ENCODE measurements at places on chromosomes 3 and 15. TPM values are rescaled to one million over a fixed set of nuclear protein-coding genes. Genes with fewer than 3 reads are reported as not detected.

DNA sequence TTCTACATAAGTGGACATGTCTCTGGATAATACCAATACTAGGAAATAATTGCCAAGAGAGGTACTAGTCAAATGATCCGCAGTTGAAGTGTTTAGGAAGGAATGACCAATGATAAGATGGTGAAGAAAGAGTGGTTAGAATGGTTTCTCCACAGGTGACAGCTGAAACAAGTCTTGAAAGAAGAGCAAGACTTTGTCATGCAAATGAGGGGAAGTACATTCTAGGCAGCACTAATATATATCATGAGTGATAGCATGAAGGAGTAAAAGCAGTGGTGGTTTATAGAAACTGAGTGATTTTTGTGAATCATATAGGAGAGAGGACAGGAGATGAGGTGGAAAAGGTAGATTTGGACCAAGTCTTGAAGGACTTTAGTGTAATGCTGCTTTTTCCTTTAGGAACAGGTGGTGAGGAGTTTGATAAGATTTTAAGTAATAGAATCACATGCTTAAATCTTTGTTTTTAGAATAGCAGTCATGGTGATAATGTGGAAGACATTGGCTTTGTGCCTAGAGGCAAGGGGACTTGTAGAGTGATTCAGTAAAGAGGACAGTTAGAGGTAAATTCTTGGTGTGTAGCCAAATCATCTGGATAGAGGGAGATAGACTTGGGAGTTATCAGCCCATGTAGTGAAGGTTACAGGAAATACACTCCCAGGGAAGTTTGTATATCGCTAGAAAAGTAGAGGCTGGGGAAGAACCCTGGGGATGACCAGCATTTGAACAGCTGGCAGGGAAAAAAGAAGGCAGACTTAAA is 31.9 kb downstream of the SLMAP start:
- H3K4me3 ChIP-seq, result no peak overlapping the region
- DNase-seq, result no peak
- H3K36me3 ChIP-seq, result no peaks in the 10 kb centered on the region
- no peak overlapping the region for H3K27ac ChIP-seq

DNA sequence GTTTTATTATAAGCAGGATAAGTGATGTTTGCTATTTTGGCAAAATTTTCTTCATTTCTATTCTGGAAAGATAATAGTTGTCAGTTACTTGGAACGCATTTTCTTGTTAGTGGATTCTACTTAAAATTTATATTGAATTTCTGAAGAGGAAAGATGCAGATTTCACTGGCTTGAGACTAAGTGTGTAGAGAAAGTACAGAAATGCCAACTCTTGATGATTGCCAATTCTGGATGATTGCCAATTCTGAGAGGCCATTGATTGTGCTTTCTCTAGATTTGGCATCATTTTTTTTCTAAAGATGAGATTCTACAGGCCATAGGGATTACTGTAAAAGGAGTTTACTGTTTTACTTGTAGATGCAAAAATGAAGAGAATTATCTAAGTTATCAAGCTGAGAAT is 58.9 kb upstream of the CNTN3 start:
- H3K4me3 ChIP-seq, result no peak overlapping the region
- H3K4me1 ChIP-seq, result no peaks in the 10 kb centered on the region
- H3K27ac ChIP-seq, result no peak overlapping the region

DNA sequence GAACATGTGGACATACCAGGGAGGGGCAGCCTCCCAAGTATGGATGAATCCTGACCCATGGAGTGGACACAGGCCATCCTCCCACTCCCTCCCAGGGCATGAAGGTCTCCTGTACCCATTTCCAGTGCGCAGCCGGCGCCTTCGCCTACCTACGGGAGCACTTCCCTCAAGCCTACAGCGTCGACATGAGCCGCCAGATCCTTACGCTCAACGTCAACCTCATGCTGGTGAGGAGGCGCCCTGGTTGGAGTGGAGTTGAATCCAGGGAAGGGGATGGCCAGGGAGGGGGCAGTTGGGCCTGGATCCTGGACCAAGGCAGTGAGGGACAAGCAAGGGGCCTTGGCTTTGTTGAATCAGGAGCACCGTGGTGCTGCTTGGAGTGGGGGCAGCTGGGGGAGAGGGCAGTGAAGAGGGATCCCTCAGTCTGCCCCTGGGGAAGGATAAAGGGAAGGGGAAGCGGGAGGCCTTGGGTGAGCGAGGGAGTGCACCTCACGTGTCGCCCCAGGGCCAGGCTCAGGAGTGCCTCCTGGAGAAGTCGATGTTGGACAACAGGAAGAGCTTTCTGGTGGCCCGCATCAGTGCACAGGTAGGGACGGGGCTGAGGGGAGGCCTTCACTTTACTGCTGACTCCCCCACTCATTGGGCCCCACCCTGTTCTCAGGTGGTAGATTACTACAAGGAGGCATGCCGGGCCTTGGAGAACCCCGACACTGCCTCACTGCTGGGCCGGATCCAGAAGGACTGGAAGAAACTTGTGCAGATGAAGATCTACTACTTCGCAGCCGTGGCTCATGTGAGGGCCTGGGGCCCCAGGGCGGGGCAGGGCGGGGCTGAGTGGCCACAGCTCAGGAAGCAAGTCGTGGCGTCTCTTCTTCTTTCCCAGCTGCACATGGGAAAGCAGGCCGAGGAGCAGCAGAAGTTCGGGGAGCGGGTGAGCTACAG is 25.3 kb downstream of the PTPN23 start:
- no peaks in the 10 kb centered on the region for H3K27me3 ChIP-seq
- no peak overlapping the region for H3K4me3 ChIP-seq
- DNase-seq, result no peak
- no peaks in the 10 kb centered on the region for H3K4me1 ChIP-seq

DNA sequence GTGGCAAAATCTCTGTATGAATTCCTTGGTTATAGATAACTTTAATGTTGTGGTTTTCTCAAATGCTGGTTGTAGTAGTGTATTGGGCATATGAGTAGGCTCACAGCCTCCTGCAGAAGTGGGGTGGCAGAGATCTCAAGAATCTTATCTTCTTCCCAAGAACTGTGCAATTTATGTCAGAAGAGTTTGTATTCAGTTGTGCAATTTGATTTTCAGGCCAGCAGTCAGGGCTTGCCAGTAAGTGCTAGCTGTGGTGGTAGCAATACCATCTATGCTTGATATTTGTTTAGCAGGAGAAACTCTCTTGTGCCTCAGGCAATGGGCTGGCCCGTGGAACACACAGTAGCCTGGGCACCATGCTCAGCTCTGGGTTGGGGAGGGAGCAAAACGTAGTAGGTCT is 58.4 kb upstream of the GOLIM4 start:
- no peaks in the 10 kb centered on the region for H3K4me1 ChIP-seq
- H3K36me3 ChIP-seq, result no peaks in the 10 kb centered on the region
- no peak for DNase-seq
- no peak overlapping the region for H3K4me3 ChIP-seq
- no peaks in the 10 kb centered on the region for H3K27me3 ChIP-seq

DNA sequence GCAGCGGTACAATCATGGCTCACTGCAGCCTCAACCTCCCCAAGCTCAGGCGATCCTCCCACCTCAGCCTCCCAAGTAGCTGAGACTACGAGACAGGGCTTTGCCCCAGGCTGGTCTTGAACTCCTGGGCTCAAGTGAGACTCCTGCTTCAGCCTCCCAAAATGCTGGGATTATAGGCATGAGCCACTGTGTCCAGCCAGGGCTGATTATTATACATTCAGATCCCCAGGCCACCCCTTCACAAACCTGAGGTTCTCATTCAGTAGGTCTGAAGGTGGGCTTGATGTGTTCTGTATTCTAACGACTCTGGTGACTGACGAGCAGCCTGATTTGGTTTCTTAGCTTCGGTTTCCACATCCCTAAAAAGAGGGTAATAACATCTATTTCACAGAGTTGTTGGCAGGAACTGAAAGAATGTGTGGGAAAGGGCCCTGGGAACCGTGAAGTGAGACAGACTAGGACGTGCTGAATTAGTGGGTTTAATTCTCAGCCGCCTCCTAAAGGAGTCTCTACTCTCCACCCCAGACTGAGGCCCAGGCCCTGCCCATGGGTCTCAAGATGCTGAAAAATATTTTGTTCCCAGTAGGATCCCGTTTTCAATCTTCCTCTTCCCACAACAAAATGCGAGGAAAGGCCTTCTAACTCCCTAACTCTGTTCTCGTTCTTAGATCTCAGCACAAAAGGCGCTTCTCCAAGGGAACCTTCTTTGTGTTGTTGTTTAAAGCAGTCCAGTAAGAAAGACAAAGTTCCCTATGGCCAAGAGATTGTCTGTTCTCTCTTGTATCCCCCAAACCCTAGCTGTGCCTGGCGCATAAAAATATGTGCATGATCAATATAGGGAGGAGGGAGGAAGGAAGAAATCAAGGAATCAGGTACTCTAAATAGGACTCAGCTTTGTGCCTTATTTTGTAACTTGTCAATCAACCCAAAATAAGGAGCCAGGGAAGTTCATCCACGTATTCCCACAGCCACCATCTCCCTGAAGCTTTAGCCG is 210.0 kb upstream of the TOPAZ1 start:
- no peaks in the 10 kb centered on the region for H3K36me3 ChIP-seq
- DNase-seq, result no peak
- no peaks in the 10 kb centered on the region for H3K27me3 ChIP-seq
- H3K4me3 ChIP-seq, result no peak overlapping the region
- no peak overlapping the region for H3K27ac ChIP-seq

- no peak overlapping the region for H3K4me3 ChIP-seq
- H3K27me3 ChIP-seq, result no peaks in the 10 kb centered on the region
- H3K36me3 ChIP-seq, result no peaks in the 10 kb centered on the region
- no peak overlapping the region for H3K27ac ChIP-seq
- no peaks in the 10 kb centered on the region for H3K4me1 ChIP-seq
Measured at GRCh38 chr3:72496051-72496670, 352.1 kb downstream of the SHQ1 start.

- no peak overlapping the region for H3K4me3 ChIP-seq
- no peaks in the 10 kb centered on the region for H3K36me3 ChIP-seq
- H3K27ac ChIP-seq, result no peak overlapping the region
- no peak for DNase-seq
- no peaks in the 10 kb centered on the region for H3K4me1 ChIP-seq
Measured at GRCh38 chr3:122331886-122332285, 6.8 kb downstream of the CSTA start.

- H3K4me3 ChIP-seq, result no peak overlapping the region
- H3K27me3 ChIP-seq, result no peaks in the 10 kb centered on the region
- no peak for DNase-seq
- no peaks in the 10 kb centered on the region for H3K4me1 ChIP-seq
- no peak overlapping the region for H3K27ac ChIP-seq
Measured at GRCh38 chr3:127004641-127005397, 21.9 kb downstream of the PLXNA1 start.

DNA sequence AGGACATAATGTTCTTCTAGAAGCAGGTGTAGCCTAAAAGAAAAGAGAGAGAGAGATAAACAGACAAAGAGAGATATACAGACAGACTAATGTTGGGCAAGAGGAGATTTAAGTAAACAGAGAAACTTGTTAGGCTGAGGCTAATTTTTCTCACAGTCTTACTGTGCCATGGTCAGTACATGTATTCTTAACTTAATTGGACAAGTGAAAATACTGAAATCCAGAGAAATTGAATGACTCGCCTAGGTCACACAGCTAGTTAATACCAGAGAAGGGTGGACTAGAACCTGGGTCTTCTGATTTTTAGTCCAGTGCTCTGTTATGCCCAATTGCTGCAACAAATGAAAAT is 6.7 kb upstream of the ZNF609 start:
- no peaks in the 10 kb centered on the region for H3K27me3 ChIP-seq
- peaks cover 3% of the 10 kb centered on the region for H3K36me3 ChIP-seq
- H3K4me1 ChIP-seq, result no peaks in the 10 kb centered on the region
- DNase-seq, result no peak
- no peak overlapping the region for H3K4me3 ChIP-seq

DNA sequence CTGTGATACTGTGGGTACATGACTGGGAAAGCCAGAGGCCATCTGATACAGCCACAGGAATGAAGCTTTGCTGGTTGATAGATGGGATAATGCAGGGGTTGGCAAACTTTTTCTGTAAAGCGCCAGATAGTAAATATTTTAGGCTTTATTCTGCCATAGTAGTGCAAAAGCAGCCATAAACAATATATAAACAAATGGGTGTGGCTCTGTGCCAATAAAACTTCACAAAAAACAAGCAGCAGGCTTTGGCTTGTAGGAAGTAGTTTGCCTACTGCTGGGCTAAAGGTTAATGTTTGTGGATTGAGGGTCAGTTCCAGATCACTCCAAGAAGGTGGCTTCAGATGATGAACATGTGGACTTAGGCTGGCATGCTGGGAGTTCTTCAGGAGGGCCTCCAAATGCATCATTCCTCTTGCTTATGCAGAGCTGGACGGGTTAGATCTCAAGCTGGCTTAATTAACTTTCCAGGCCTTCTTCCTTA is 305.7 kb downstream of the RPLP1 start:
- H3K4me3 ChIP-seq, result no peak overlapping the region
- no peaks in the 10 kb centered on the region for H3K27me3 ChIP-seq
- H3K36me3 ChIP-seq, result no peaks in the 10 kb centered on the region
- H3K4me1 ChIP-seq, result peaks cover 2% of the 10 kb centered on the region
- no peak for DNase-seq
- H3K27ac ChIP-seq, result no peak overlapping the region

DNA sequence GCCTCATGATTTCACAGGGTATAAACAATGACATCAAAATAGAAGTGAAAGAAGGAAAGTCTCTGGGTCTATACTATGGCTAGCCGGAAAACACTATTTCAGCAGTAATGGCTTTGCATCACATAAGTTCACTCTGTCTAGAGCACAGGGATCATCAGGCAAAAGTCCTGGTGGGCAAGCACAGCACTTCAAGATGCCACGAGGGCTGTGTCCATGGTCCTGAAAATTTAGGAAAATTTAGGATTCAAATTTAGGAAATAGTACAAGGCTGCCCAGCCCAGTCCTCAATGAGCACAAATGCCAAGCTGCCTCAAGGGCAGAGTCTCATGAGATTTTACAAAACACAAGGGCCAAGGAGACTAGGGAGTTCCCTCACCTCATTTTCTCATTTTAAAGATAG is 54.1 kb downstream of the RORA start:
- H3K36me3 ChIP-seq, result no peaks in the 10 kb centered on the region
- H3K4me3 ChIP-seq, result no peak overlapping the region
- no peaks in the 10 kb centered on the region for H3K27me3 ChIP-seq
- no peak for DNase-seq

Gene ZMYND10
- 0.68 TPM for total RNA-seq

Gene COL6A6
- 0.16 TPM for total RNA-seq

Gene RNF13
- total RNA-seq, result 85.8 TPM

Gene TMEM212
- not detected for total RNA-seq

All from aorta (tissue), 5 donors.